ENCODE measurements at places on chromosomes 7 and 10. TPM values are rescaled to one million over a fixed set of nuclear protein-coding genes. Genes with fewer than 3 reads are reported as not detected.

UTF1 gene
- total RNA-seq: not detected

CTAGE4 gene
- 1.0 TPM for total RNA-seq

CALHM2 gene
- total RNA-seq: 124 TPM

THSD7A gene
- total RNA-seq: not detected

PTF1A gene
- total RNA-seq: not detected

AMZ1 gene
- total RNA-seq: 0.17 TPM

EEF1AKMT2 gene
- total RNA-seq: 22.8 TPM

WDR86 gene
- total RNA-seq: 4.0 TPM

DNA sequence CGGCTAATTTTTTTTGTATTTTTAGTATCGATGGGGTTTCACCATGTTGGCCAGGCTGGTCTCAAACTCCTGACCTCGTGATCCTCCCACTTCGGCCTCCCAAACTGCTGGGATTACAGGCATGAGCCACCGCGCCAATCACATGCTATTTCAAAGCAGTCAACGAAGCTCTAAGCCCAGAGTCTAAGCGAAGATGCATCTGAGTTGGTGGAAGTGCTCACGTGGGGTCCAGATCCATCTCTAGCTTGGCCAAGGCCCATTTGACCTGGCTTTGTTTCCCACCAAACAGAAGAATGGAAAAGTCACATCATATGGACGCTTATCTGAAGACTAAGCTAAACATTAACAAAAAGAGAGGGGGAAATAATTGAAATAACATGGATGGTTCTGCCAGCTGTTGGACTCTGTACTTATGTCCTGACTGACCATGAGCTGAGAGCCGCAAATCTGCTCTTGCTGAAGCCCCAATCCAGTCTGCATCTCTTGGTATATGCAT lies 3.8 kb upstream of the GTF2I start:
- peaks cover 28% of the 10 kb centered on the region for H3K4me1 ChIP-seq
- no peaks in the 10 kb centered on the region for H3K36me3 ChIP-seq
- DNase-seq: no peak
- H3K27ac ChIP-seq: no peak overlapping the region

- no peaks in the 10 kb centered on the region for H3K36me3 ChIP-seq
- peaks cover 2% of the 10 kb centered on the region for H3K27me3 ChIP-seq
- peaks cover 5% of the 10 kb centered on the region for H3K4me1 ChIP-seq
- no peak for DNase-seq
- peak overlapping the region; percentile 93 for H3K4me3 ChIP-seq
- H3K27ac ChIP-seq: peak overlapping the region; percentile 38
Measured at GRCh38 chr7:151877911-151878835, 1.3 kb upstream of the PRKAG2 start.

DNA sequence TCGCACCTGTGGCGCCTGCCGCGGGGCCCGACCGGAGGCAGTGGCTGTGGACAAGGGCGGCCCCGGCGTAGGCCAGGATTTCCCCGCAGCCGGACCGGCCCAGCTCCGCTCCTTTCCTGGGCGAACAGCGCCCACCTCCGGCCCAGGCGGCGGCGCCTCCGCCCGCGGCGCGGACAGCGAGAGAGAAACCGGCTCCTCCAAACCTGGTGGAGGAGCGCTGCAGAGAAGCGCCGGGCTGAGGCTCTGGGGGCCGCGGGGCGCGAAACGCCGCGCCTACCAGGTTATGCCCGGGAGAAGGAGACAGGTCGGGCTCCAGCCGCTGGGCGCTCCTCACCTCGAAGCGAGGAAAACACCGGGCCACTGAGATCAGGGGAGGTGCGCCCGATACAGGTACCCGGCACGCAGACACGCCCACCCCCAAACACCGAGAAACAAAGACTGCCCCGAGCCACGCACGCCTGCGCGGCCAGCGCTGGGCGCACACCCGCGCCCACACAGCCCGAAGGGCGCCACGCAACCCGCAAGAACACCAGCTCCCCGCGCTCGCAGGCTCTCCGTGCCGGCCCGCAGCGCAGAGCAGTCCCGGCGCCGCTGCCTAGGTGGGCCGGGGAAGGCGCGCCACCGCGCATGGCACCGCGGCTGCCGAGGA lies 3.3 kb downstream of the GRID1 start:
- peak; percentile 36 for DNase-seq
- peaks cover 62% of the 10 kb centered on the region for H3K27me3 ChIP-seq
- H3K4me1 ChIP-seq: peaks cover 9% of the 10 kb centered on the region
- no peak overlapping the region for H3K4me3 ChIP-seq
- H3K27ac ChIP-seq: no peak overlapping the region

DNA sequence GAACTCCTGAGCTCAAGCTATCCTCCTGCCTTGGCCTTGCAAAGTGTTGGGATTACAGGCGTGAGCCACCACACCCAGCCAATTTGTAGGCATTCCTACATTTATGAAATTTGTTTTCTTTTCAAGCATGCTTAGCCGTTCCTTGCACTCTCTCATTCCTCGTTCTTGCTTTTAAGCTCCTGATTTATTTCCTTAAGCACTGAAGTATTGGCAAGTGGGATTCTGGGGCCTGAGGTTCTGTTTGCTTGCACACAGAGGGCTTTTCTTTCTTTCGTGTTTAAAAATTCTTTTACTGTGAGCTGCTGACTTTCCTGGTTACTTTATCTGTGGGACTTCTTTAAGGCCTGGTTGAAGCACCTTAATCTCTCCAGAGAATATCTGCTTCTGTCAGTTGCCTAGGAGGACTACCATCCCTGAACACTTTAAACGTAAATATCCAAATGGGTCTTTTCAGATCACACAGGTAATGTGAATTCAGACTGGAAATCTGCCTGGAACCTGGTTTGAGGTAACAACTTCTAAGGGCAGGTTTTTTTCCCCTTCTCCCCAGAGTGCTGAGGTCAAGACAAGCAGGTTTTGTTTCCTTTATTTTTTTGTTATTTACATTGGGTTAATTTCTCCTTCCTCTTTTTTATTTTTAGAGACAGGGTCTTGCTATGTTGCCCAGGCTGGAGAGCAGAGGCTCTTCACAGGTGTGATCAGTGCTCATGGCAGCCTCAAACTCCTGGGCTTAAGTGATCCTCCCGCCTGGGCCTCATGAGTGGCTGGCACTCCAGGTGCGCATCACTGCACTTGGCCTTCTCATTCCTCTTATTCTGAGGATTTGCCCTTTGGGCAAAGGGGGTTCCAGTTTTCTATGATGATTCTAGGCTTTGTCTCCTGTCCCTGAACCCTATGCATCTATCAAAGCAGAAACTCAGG lies 102.9 kb downstream of the PFKFB3 start:
- H3K36me3 ChIP-seq: peaks cover 28% of the 10 kb centered on the region
- peaks cover 10% of the 10 kb centered on the region for H3K4me1 ChIP-seq
- no peak for DNase-seq
- no peaks in the 10 kb centered on the region for H3K27me3 ChIP-seq

- no peaks in the 10 kb centered on the region for H3K27me3 ChIP-seq
- H3K27ac ChIP-seq: peak overlapping the region; percentile 72
- peak overlapping the region; percentile 31 for H3K4me3 ChIP-seq
- DNase-seq: no peak
- peaks cover 24% of the 10 kb centered on the region for H3K4me1 ChIP-seq
Measured at GRCh38 chr10:6239213-6239991, 36.7 kb downstream of the PFKFB3 start.

- H3K27me3 ChIP-seq: peaks cover 3% of the 10 kb centered on the region
- no peak overlapping the region for H3K27ac ChIP-seq
Measured at GRCh38 chr10:124348801-124349200, 69.9 kb downstream of the OAT start.

GRCh38 chr10:1130226-1130625 lies 74.0 kb downstream of the WDR37 start:
- H3K27me3 ChIP-seq: no peaks in the 10 kb centered on the region
- H3K27ac ChIP-seq: no peak overlapping the region
- DNase-seq: no peak
- peaks cover 37% of the 10 kb centered on the region for H3K36me3 ChIP-seq
- H3K4me1 ChIP-seq: peaks cover 19% of the 10 kb centered on the region
- no peak overlapping the region for H3K4me3 ChIP-seq

- no peak overlapping the region for H3K4me3 ChIP-seq
- peaks cover 9% of the 10 kb centered on the region for H3K4me1 ChIP-seq
- no peak overlapping the region for H3K27ac ChIP-seq
Measured at GRCh38 chr7:37068902-37069301, 344.6 kb upstream of the AOAH start.

- H3K36me3 ChIP-seq: no peaks in the 10 kb centered on the region
- H3K27me3 ChIP-seq: peaks cover 7% of the 10 kb centered on the region
- no peak overlapping the region for H3K27ac ChIP-seq
- no peak overlapping the region for H3K4me3 ChIP-seq
- DNase-seq: no peak
- no peaks in the 10 kb centered on the region for H3K4me1 ChIP-seq
Measured at GRCh38 chr7:111869280-111869679, 307.0 kb upstream of the IMMP2L start.

- H3K27me3 ChIP-seq: no peaks in the 10 kb centered on the region
- no peak for DNase-seq
- peaks cover 40% of the 10 kb centered on the region for H3K4me1 ChIP-seq
- no peak overlapping the region for H3K4me3 ChIP-seq
Measured at GRCh38 chr7:36285276-36285675, 104.4 kb upstream of the ANLN start.

GRCh38 chr10:77071001-77071511 lies 566.6 kb downstream of the KCNMA1 start:
- no peaks in the 10 kb centered on the region for H3K4me1 ChIP-seq
- peaks cover 6% of the 10 kb centered on the region for H3K27me3 ChIP-seq
- no peak overlapping the region for H3K4me3 ChIP-seq

GRCh38 chr7:25037325-25037724 lies 57.3 kb upstream of the OSBPL3 start:
- H3K27me3 ChIP-seq: peaks cover 3% of the 10 kb centered on the region
- no peak for DNase-seq
- H3K4me3 ChIP-seq: no peak overlapping the region
- no peak overlapping the region for H3K27ac ChIP-seq
- peaks cover 2% of the 10 kb centered on the region for H3K36me3 ChIP-seq
- H3K4me1 ChIP-seq: no peaks in the 10 kb centered on the region

DNA sequence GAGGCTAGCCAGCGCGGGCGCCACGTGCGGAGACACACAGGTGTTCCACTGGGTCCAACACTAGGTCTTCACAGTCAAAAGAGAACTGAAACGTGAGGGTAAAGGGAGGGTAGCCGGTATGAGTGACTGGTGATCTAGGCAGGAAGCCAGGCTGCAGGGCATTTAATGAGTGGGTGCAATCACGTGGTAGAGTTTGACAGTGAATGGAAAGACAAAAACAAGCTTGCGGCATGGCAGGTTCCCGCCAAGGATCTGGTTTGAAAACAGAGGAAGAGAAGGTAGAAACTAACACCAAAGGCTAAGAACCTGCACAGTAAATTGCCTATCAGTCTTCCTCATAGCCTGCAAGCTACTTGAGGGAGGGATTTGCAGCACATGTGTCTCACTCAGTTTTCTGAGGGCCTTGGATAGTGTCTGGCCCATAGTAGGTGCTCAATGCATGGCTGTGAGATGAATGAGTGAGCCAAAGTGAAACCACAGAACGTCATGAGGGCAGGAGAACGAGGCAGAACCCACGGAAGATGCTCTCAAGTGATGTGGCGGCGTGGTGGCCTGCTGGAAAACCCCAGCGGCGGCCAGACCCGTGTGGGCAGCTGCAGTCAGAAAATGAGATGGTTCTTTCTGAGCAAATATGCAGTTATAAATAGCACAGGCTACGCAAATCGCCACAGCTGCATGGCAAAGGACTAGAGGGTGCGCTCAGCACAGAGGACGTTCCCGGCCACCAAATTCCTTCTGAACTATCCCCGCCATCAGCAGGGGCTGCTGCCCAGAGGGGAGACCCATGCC lies 183.6 kb upstream of the NFE2L3 start:
- no peak overlapping the region for H3K27ac ChIP-seq
- H3K27me3 ChIP-seq: peaks cover 25% of the 10 kb centered on the region
- H3K4me3 ChIP-seq: no peak overlapping the region
- no peaks in the 10 kb centered on the region for H3K36me3 ChIP-seq

DNA sequence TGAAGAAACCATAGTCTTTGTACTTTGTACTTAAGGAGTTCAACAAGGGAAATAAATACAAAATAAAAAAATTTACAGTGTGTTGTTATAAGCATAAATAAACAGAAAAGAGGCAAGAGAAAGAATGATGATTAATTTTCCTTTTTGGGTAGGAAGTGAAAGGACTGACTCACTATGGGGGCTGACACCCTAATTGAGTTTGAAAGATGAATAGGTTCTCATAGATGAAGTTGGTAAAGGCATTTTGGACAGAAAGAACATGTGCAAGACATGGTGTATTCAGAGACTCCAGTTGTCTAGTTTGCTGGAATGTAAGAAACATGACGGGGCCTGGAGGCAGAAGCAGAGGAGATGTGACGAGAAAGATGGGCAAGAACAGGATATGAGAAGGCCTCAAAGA lies 83.7 kb downstream of the VPS50 start:
- peaks cover 9% of the 10 kb centered on the region for H3K36me3 ChIP-seq
- no peak overlapping the region for H3K27ac ChIP-seq
- no peaks in the 10 kb centered on the region for H3K27me3 ChIP-seq
- no peaks in the 10 kb centered on the region for H3K4me1 ChIP-seq
- DNase-seq: no peak

GRCh38 chr7:4958477-4959301 lies at the start of gene MMD2:
MMD2 (minus strand) TSS chr7:4959187; CDS start chr7:4959017, 170 bp downstream.
- H3K4me1 ChIP-seq: peaks cover 2% of the 10 kb centered on the region
- DNase-seq: no peak
- no peak within 1 kb of the TSS for H3K27ac ChIP-seq
- H3K27me3 ChIP-seq: peaks cover 32% of the 10 kb centered on the region
- H3K4me3 ChIP-seq: no peak within 1 kb of the TSS

DNA sequence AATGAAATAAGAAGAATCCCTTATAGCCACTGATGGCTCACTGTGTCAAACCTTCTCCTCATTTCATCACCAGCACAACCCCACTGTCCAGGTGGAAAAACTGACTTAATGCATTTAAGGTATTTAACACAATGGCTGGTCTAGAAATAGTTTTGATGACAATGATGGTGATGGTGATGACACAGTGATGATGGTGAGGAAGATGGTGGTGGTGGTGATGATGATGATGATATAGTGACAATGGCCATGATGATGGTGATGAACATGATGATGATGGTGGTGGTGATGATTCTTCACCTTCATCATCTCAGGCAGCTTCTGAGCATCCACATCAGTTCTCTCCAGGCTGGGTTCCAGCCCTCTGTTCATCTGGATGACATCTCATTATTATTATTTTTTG lies 186.6 kb downstream of the TCERG1L start:
- no peak for DNase-seq
- no peaks in the 10 kb centered on the region for H3K27me3 ChIP-seq
- no peak overlapping the region for H3K4me3 ChIP-seq
- H3K36me3 ChIP-seq: no peaks in the 10 kb centered on the region

- H3K4me1 ChIP-seq: peaks cover 2% of the 10 kb centered on the region
- DNase-seq: no peak
- no peak overlapping the region for H3K4me3 ChIP-seq
Measured at GRCh38 chr10:110003524-110003885, 4.3 kb upstream of the ADD3 start.

Measured in activated naive CD8-positive, alpha-beta T cell treated with anti-CD3 and anti-CD28 coated beads, Interleukin-2, amount 10 ng/mL, durations not matched to agents 7 days and 5 days (primary cell).